ENCODE measurements at places on chromosomes 16 and 17. TPM values are rescaled to one million over a fixed set of nuclear protein-coding genes. Genes with fewer than 3 reads are reported as not detected.
A peak's percentile ranks its signal among the peaks of the same experiment; 100 is the strongest.

The CPHXL2 gene
- not detected for total RNA-seq

The NQO1 gene
- 58.6 TPM for total RNA-seq

GRCh38 chr16:81817789-81818567, 38.9 kb downstream of the PLCG2 start:
- H3K4me1 ChIP-seq, result no peaks in the 10 kb centered on the region
- no peaks in the 10 kb centered on the region for H3K36me3 ChIP-seq
- no peak overlapping the region for H3K4me3 ChIP-seq
- DNase-seq, result no peak

DNA sequence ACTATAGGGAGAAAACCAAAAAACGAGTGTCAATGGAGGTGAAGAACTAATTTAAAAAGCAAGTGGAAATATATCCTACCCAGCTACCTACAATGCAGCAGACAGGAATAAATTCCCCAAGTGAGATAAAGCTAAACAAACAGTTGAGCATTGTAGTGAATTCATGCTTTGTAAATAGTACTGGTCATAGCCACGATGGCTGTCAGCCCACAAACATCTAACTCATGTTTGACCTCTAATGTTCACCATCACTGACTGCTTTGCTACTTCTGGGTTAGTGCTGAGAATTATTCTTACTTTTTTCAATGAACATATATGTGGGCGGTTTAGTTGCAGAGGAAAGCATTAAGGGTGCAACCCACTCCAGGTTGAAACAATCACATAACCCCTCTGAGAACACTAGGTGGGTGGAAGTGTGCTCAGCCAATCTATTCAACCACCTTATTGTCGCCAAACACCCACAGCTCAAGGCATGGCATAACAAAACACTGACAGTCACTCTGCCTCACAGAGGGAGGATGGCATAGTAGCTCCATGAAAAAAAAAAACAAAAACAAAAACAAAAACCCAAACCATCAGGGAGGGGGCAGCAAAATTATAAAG, 264.1 kb downstream of the ZFHX3 start:
- no peak overlapping the region for H3K4me3 ChIP-seq
- H3K36me3 ChIP-seq, result peaks cover 5% of the 10 kb centered on the region
- DNase-seq, result no peak
- H3K27ac ChIP-seq, result peak overlapping the region; percentile 48
- H3K4me1 ChIP-seq, result peaks cover 12% of the 10 kb centered on the region

GRCh38 chr16:73912281-73912680, 384.3 kb upstream of the PSMD7 start:
- H3K4me3 ChIP-seq, result no peak overlapping the region
- no peaks in the 10 kb centered on the region for H3K36me3 ChIP-seq

DNA sequence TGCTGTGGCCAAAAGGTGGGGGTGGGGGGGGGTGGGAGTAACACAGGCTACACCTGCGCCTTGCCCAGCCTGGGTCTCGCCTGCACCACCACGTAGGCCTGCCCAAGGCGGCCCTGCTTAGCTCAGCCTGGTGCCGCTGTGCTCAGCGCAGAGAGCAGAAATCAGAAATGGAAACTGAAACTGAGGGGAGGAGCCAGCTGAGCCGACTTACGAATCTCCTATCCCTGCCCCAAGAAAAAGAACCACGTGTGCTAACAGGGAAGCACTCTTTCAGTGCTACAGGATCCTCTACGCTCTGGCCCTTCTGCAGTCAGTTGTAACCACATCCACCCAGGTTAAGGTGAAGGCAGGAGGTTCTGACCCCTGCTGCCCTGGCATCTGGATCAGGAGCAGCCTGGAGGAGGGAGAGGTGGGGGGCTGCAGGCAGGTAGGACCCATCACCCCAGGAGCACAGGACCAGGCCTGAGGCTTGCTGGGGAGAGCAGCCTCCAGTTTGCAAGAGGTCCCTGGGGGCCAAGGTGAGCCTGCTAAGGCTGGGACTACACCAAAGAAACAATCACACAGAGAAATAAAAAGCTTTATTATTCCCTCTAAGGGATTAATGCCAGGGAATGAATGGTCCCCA, at the start of gene DHX58:
Gene DHX58, minus strand, starts transcription at position 163 of the 625 bp plus-strand sequence. CDS start 822 bp downstream, outside the sequence.
- H3K4me1 ChIP-seq, result peaks cover 11% of the 10 kb centered on the region
- H3K27me3 ChIP-seq, result no peaks in the 10 kb centered on the region
- H3K27ac ChIP-seq, result peak within 1 kb of the TSS; percentile 91
- peak; percentile 39 for DNase-seq
- peaks cover 6% of the 10 kb centered on the region for H3K36me3 ChIP-seq

Data from ascending aorta (tissue), 2 donors.